SJSA1 (cell line): ENCODE measurements at places on chromosomes 13 and 19. TPM values are rescaled to one million over a fixed set of nuclear protein-coding genes. Genes with fewer than 3 reads are reported as not detected.

The ZNF790 gene
- 0.18 TPM in 1 of 2 replicates, not detected in the other for total RNA-seq

DNA sequence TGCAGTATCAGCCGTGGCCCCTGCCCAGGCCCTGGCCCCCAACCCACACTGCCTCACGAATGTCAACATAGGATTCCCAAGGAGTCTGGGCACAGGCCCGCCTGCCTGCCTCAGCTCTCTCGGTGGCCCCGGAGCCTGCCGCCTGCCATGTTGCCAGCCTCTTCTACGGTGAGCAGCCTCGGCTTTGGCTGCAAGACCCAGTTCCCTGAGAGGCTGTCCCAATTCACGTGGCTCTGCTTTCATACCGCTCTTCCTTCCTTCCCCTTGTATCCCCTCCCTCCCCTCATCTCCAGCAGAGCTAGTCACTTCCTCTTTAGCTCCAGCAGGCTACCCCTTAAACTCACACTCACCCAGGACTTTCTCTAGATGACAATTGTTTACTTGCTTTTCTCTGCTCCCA, 42.7 kb downstream of the SERP2 start:
- no peaks in the 10 kb centered on the region; the same call in 1 of the 2 replicates for H3K4me1 ChIP-seq
- H3K36me3 ChIP-seq, result no peaks in the 10 kb centered on the region
- DNase-seq, result no peak
- no peak overlapping the region for H3K27ac ChIP-seq
- no peak overlapping the region for H3K4me3 ChIP-seq

- H3K27me3 ChIP-seq, result no peaks in the 10 kb centered on the region
- peaks cover 62% of the 10 kb centered on the region for H3K4me1 ChIP-seq
- peak overlapping the region; percentile 75 for H3K27ac ChIP-seq
- DNase-seq, result peak; percentile 87
- no peaks in the 10 kb centered on the region for H3K36me3 ChIP-seq
- no peak overlapping the region for H3K4me3 ChIP-seq
Observed at GRCh38 chr19:2529473-2529918, 53.6 kb downstream of the GADD45B start.

The NCR1 gene
- not detected in 2 replicates for total RNA-seq

- DNase-seq, result peak; percentile 56
- H3K36me3 ChIP-seq, result no peaks in the 10 kb centered on the region
- H3K27ac ChIP-seq, result no peak overlapping the region
- no peak overlapping the region for H3K4me3 ChIP-seq
Observed at GRCh38 chr19:55809381-55810058, 22.3 kb downstream of the NLRP11 start.

The DCT gene
- not detected in 2 replicates for total RNA-seq

- DNase-seq, result peak; percentile 92
- H3K27me3 ChIP-seq, result no peaks in the 10 kb centered on the region
- peak within 1 kb of the TSS; percentile 37; the same call in 1 of the 2 replicates for H3K27ac ChIP-seq
- peaks cover 12% of the 10 kb centered on the region for H3K4me1 ChIP-seq
Observed at GRCh38 chr19:57350877-57351805, at the start of gene ZNF304. Gene ZNF304, plus strand, starts transcription at chr19:57351271. Its CDS starts 394 bp downstream, at chr19:57351665.

GRCh38 chr19:15636026-15636425, 4.7 kb upstream of the CYP4F3 start:
- H3K4me3 ChIP-seq, result no peak overlapping the region
- DNase-seq, result no peak
- 0 out of 2 replicates have a peak, but pooled peaks cover 6% of the 10 kb centered on the region for H3K27me3 ChIP-seq
- H3K27ac ChIP-seq, result no peak overlapping the region

The RNF17 gene
- total RNA-seq, result not detected in 2 replicates

DNA sequence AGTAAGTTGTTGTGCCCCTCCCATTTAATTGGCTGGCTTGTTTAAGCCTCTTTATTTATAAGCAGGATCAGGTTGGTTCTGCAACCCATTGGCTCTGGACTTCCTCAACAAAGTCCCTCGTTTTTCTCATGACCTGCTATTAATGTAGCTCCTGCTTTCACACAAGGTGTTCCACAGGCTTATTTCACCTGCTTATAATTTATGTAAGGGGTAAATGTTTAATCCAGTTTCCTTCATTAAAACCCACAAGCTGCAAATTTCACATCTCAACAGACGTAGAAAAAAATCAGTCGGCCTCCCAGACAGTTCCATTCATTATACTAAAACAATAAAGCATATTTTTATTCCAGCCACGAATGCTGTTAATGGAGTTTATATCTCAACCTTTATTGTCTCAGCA, 86.1 kb downstream of the TBC1D4 start:
- no peaks in the 10 kb centered on the region for H3K4me1 ChIP-seq
- no peak overlapping the region for H3K27ac ChIP-seq
- no peak for DNase-seq
- H3K36me3 ChIP-seq, result no peaks in the 10 kb centered on the region
- no peaks in the 10 kb centered on the region; the same call in none of the 2 replicates for H3K27me3 ChIP-seq
